ENCODE measurements at places on chromosomes 12 and 14.

DNA sequence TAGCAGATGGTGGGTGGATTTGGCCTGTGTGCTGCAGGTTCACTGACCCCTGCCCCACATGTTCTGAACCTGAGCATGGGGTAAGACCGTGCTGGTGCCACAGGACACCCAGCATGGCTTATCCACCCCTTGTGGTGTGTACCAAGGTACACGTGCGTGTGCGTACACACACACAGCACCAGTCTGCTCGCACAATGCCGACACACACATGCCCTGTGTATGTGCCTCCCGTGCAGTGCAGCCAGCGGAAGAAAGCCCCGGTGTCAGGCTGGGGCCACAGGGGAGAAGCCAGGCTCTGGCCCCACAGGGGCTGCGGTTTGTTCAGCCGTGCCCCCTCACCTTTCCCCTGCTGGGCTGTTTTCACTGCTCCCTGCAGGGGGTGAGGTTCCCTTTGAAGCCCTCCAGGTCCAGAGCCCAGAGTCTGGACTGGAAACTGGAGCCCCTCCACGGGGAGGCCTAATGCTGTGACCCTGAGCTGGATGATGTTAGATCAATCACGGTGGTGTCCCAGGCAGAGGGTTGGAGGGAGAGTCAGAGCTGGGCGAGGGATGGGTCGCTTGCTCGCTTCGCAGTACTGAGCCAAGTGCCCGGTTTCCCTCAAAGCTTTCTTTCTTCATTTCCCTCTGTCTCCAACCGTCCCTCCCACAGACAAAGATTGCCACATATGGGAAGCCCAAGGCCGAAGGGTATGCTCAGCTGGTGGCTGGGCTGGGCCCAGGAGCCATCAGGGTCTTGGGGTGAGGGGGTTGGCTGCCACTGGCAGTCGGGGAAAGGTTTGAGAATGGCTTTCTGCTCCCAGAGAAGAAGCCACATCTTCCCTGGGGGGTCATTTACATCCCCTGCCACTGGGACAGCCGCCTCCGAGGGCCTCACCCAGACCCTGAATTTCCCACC lies 6.2 kb downstream of the DTX1 start:
- no peak for DNase-seq

DNA sequence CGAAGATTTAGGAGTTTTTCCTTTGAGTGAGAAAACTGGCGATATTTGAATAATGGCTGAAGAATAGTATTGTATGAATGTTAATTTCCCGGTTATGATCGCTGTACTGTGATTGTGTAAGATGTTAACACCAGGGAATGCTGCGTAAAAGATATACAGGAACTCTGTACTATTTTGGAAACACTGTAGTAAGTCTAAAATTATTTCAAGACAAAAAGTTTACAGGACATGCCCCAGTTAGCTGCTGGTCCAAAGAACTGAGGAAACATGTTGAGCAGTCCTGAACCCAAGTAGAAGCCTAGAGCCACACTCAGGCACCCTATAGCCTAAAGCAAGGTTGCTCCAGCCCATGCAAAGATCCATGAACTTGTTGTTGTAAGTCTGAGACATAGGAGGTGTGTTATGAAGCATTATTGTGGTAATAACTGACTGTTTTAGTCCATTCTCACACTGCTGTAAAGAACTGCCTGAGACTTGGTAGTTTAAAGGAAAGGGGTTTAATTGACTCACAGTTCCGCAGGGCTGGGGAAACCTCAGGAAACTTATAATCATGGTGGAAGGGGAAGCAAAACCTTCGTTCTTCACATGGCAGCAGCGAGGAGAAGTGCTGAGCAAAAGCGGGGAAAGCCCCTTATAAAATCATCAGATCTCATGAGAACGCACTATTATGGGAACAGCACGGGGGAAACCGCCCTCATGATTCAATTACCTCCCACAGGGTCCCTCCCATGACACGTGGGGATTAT lies 99.8 kb upstream of the RESF1 start:
- no peak for DNase-seq

- DNase-seq, result no peak
Observed at GRCh38 chr12:108099073-108099472, 30.0 kb upstream of the WSCD2 start.

DNA sequence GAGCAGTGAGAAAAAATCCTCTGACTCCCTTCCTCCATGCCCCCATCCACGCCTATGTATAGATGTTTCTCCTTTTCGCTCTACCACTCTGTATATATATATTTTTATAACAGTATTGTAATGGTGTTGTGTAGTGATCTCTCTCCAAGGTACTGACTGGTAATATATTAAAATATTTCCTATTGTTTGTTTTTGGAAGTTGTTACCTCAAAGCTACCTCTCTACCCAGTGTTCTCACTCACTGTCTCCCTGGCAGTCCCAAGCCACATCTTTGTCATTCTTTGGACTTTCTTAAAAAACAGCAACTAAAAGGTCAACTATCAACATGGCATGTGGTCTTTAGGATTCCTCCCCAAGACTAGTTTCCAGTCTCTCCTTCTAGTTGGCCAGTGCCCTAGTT lies 15.7 kb upstream of the RMST start:
- DNase-seq, result no peak

GRCh38 chr12:14741942-14742341 lies 45.5 kb upstream of the GUCY2C start:
- DNase-seq, result no peak

GRCh38 chr12:128853600-128854197 lies 421 bp downstream of the GLT1D1 start:
- no peak for DNase-seq

- DNase-seq, result no peak
Observed at GRCh38 chr14:32762886-32763285, 175.8 kb upstream of the NPAS3 start.

DNA sequence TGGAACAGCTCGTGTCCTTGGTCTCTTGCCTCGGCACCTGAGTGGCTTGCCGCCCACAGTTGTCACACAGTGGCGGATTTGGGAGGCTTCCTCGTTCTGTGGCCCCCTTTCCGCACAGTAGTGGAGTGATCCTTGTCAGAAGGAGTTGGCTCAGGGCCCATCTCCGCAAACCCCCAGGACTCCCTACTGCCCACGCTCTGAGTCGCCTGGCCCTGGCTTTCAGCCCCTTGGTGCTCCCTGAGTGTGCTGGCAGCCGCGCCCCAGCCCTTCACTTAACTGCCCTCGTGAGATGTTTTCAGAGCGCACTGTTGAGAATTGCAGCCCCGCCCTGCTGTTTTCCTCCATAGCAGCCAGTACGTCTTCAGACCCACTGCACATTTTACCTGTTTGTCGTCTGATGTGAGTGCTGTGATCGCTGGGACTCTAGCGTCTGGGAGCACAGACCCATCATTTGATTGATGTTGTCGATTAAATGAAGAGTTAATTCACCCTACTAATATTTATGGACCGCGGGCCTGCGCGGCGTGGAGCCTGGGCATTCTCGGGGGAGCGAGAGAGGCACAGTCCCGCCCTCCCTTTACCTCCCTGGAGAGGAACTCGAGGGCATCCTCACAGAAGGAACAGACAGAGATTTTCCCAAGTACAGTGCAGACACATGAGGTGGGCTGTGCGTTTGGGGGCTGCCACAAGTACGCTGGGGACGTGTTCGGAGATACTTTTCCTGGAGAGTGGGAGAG lies 91.8 kb downstream of the DDX51 start:
- no peak for DNase-seq

- DNase-seq, result no peak
Observed at GRCh38 chr12:26732005-26732908, 100.7 kb downstream of the ITPR2 start.

DNA sequence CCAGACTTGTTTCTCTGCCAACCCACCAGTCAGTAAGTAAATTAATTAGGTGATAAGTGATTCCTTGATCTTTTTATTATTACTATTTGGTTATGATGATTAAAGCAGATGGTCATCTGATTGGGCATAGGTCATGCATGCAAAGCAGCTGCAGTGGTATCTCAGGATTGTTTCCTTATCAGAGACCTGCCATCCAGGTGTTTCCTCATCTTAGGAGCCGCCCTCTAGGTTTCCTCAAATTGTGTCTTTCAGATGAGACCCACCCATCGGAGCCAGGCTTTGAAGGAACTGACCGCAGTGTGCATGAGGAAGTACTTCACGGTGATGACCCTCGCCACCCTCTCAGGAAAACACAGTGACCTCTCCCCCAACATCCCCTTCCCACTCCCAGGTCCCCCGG lies 63.3 kb downstream of the ZFP36L1 start:
- peak; percentile 42 for DNase-seq

DNA sequence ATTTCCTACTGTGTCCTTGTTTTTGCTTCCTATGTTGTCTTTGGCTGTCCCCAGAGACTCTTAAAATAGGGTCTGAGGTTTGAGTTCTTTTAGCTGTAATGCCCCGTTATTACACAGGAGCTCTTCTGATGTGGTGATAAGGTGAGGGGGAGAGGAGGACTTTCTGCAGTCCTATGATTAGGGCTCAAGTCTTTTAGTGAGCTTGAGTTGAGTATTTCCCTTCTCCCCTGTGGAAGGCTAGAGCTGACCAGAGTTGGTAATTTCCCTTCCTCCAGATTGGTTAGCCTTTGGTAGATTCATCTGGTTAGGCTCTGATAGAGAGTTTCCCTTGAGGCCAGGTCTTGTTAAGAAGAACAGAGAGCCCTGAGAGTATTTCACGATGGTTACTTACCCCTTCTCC lies 4.3 kb upstream of the HIF1A start:
- no peak for DNase-seq

GRCh38 chr14:51607711-51608110 lies 44.0 kb upstream of the FRMD6 start:
- no peak for DNase-seq

GRCh38 chr12:63353559-63353958 lies 202.6 kb upstream of the AVPR1A start:
- peak; percentile 54 for DNase-seq

- no peak for DNase-seq
Observed at GRCh38 chr12:41073633-41074472, 114.3 kb upstream of the PDZRN4 start.

GRCh38 chr12:16076970-16077522 lies 165.9 kb downstream of the DERA start:
- no peak for DNase-seq

DNA sequence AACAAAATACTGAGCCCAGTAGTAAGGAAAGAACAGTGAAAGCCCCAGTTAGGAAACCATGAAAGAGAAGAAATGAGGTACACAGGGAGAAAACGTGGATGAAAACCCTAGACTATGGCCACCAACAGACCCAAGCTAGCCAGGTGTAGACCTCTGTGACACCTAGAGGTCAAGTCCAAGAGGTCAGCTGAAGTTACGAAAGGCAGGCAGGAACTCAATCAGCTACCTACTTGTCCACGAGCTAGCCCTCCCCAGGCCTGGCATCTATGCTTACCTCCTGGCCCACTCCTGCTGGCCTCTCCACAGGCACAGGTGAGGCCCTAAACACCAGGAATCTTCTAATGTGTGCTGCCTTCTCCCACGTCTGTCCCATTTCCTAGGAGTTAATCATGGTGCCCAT lies 48.7 kb downstream of the DPF3 start:
- DNase-seq, result no peak

DNA sequence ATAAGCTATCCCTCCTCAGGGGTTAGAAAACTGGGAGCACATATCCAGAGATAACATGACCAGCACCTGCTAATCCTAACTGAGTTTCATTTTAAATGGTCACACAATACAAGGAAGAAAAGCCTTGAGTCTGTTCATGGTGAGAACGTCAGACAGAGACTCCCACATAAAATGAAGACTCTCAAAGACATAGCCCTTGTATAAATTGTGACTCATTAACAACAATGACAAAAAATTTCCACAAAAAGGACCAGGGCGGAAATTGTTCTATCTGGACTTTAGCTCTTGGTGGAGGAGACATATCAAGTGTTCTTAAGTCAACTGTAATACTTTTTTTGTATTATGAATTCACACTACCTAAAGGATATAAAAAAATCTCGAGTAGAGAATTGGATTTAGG lies 313.7 kb upstream of the DCN start:
- no peak for DNase-seq

DNA sequence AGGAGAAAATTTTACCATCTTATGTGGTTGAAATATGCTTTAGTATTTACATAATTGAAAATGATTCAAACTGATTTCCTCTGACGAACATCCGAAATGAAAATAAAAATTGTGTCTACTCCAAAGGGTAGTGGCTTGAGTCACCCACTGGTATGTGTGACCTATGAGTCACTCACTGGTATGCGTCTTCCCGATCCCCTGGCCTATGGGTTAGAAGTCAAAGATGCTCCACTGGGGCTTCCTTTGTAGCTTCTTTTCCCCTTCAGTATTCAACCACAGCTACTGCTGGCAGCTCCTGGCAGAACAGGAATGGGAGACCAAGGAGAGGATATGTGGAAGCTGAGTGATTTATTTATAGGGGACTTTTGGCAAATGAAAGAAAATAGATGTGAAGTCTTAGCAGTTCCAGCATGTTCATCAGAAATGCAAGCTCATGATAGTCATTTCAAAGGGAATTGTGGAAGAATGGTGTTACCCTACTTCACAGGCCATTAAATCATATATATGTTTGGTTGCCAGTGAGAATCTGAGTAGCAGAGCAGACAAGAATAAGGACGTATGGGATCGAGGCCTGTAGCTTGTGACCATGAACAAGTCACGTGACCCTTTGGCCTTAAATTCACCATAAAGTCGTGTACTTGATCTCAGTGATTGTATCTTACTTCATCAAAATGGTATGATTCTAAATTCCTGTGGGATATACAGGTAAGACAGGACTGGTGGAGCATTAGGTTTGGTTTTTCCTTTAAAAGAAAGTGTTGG lies 108.3 kb downstream of the CRADD start:
- no peak for DNase-seq

DNA sequence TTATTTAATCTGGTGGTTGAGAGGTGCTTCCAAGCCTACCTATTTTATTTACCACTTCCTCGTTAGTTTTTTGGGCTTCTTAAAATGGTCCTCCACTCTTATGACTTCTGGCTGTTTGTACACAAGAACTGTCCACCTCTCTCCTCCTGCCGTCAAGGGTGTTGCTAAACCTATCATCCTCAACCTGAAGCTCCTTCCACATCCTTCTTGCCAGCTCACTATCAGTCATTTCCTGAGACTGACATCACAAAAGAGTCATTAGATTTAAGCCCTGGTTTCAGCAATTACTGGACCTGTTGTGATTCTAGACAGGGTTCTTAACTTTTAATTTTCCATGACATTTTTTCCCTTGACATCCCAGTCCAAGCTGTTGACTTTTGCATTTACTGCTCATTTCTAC lies 91.9 kb downstream of the BICD1 start:
- no peak for DNase-seq

DNA sequence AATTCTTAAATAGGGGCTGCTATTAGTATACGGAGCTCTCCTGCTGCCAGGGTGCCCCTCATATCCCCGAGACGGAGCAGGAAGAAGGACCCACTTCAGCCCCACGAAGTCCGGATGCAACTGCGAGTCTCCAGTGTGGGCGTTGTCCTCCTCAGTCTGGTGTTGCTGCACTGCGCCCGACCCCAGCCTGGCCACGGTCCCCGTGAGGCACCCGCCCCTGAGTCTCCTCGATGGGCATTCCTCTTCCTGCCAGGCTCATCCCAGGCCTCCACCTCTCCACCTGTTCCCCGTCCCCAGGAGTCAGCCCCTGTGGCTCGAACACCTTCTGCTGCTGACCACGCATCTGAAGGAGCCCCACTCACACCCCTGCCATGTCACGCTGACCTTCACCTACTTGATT lies 68.1 kb upstream of the SFSWAP start:
- DNase-seq, result no peak

All from glomerular endothelial cell (primary cell).